Omental fat pad (tissue), 4 donors: ENCODE measurements at places on chromosomes 16 and 17. TPM values are rescaled to one million over a fixed set of nuclear protein-coding genes. Genes with fewer than 3 reads are reported as not detected.

Gene ARHGAP44
- total RNA-seq: 5.0 TPM

Gene COIL
- 9.0 TPM for total RNA-seq

Gene ZNF423
- total RNA-seq: 6.6 TPM

DNA sequence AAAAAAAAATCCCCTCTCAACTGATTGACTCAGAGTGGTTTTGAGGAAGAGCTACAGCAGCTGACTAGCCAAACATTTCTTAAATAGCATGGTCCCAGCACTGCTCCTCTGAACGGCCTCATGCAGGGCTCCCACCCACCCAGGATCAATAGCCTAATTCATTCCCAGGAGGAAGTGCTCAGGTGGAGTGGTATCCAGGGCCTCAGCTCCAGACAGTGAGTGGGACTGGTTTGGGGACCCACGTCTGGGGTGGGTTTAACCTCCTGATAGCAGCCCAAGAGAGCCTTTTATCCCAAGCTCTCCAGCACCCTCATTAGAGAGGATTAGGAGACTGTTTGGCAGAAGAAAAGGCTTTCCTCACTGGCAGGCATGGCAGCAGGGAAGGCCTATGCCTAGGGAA is 68.5 kb upstream of the CDH5 start:
- no peak for DNase-seq

DNA sequence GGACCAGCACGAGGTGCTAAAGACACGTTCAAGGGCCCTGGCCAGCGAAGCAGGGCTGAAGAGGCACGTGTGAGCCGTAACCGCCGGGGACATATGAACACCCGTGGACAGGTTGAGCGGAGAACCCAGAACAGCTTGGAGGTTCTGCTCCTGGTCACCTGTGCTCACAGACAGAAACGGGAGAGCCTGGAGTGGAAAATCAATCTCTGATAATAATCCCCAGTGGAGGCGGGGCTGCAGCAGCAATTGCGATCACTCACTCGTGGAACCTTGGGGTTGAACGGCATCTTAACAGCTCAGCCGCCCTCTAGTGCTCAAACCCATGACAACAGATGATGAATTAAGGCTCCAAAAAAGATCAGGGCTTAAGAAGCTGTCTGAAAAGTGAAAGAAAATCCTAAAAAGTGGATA is 25.6 kb downstream of the WIPI1 start:
- DNase-seq: no peak
